ENCODE measurements at places on chromosomes 5 and 9.
A peak's percentile ranks its signal among the peaks of the same experiment; 100 is the strongest.

GRCh38 chr9:32783168-32783891 lies at the start of gene TMEM215:
TSS of gene TMEM215 (plus strand) at chr9:32783540. CDS start at chr9:32784184, 644 bp downstream.
- no peak for DNase-seq

GRCh38 chr9:101485924-101486692 lies 47.5 kb upstream of the RNF20 start:
- DNase-seq = no peak

DNA sequence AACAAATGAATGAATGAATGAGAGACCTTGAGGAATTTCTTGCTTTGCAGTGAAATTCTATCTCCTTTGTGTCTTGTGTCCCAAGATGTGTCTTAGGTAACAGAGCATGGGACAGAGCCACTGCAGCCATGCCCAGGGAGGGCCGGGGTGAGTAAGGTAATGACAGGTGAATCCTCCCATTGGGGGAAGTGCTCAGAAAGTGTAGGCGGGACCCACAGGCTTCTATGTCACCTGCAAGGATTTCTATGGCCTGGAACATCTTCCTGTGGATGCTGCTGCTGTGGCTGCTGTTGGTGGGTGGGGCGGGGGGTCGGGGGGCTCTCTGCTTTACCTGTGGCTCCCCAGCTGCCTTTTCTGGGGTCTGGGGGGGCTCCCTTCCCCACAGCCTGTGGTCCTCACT lies 133.6 kb upstream of the IER5L start:
- no peak for DNase-seq

- DNase-seq = no peak
These were observed 182.1 kb upstream of the TRIM32 start for GRCh38 chr9:116504893-116505480.

DNA sequence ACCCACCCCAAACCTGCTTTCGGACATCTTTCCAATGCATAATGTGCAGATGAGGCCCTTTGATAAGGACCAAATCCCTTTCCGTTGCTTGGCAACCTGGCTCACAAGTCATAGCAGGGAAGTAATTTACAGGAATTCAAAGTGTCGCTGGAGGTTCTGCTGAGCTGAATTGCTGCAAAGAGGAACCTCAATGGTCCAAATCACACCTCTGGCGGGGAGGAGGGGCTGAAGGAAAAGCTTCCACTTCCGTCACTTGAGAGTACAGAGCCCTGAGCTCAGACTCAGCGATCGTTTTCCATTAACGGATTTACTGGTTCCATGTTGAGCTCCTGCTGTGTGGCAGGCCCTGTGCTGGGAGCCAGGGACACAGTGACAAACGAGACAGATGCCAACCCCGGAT lies 99.3 kb downstream of the KCNIP1 start:
- DNase-seq = no peak

DNA sequence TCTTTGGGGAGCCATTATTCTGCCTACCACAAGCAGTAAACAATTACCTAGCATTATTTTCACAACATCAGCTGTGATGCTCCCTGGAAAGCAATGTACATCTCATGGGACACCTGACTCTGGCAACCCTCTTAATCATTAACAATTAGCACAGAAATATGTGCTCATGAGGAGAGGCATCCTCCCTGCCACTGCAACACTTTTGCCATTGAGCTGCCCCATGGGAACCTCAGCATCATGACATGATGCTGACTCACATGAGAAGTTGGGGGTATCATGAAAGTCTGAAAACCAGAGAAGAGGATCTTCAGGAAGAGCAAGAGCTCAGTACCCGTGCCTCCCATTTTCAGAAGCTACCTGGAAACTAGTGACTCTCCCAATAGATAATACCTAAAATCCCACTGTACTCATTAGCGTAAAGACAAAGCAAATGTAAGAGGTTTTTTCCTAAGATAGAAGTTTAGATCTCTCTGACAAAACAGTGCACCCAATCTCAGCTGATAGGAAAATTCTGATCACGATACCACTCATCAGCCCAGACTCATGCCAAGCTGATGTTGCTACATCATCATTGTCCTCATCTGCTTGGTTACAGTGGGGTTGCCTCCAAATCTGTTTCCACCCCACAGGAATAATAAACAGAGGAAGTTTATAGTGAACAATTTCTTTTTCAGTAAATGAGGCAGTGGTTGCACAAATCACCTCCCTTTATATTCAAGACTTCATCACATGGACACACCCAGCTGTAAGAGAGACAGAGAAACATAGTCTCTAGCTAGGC lies 244.5 kb downstream of the NR2F1-AS1 start:
- no peak for DNase-seq

DNA sequence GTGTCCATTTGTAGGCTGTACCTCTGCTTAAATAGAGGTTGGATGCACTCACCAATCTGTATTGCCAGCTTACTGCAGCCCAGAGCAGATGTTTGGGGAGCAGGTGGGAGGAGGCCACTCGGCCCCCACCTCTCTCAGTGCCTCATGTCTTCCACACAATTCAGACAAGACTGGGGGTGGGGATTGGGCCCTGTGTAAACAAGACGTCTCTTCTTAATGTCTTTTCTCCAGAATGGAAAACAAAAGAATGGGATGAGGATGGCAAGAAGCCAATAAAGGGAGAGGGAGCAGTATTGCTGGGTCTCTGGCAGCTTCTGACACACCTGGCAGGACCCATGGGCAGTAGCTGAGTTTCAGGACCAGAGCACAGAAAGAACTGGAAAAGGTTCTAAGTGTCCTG lies 64.9 kb downstream of the SIL1 start:
- DNase-seq = no peak

DNA sequence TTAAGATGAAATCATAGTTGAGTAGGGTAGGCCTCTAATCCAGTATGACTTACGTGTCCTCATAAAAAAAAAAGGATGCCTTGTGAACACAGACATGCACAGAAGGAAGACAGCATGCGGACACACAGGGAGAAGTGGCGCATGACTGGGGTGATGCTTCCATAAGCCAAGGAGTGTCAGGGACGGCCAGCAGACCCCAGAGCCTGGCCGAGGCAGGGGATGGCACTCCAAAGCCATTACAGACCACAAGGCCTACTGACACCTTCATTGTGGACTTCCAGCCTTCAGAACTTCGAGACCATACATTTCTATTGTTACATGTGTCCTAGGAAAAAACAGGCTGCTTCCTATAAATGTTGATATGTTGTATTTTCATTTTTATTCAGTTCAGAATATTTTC lies 19.9 kb downstream of the EHMT1 start:
- DNase-seq = no peak

GRCh38 chr9:27369591-27369990 lies 72.6 kb upstream of the EQTN start:
- DNase-seq = no peak

- no peak for DNase-seq
These were observed 75.1 kb downstream of the MRPS27 start for GRCh38 chr5:72244862-72245371.

DNA sequence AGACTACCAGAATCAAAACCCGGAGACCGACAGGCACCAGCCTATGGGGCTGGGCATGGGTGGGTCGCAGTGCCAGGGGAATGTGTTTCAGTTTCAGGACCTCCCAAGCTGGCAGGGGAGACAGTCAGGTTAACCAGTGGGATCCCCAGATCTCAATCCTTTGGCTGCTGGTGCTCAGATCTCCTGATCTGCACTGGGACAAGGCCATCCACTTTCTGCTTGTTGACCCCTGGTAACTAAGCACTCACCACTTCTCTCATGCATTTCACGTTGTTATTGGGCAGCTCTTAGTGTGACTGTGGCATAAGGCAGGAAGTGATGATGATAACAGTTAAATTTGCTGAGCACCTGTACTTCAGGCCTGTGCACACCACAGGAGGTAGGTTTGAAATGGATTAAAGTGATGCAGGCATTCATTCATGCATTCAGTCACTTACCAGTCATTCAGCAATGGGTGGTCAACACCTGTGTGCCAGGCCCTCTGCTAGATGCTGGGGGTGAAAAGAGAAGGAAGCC lies 42.1 kb upstream of the STXBP1 start:
- peak; percentile 56 for DNase-seq

All from CD4-positive, alpha-beta T cell treated with Interleukin-21 for 1 hour (primary cell).